T follicular helper cell (primary cell): ENCODE measurements at places on chromosomes 1 and 21.

GRCh38 chr1:25174363-25174729 lies 58.0 kb downstream of the SYF2 start:
- no peak for DNase-seq

GRCh38 chr1:155182052-155182550 lies 8.5 kb downstream of the TRIM46 start:
- no peak for DNase-seq

DNA sequence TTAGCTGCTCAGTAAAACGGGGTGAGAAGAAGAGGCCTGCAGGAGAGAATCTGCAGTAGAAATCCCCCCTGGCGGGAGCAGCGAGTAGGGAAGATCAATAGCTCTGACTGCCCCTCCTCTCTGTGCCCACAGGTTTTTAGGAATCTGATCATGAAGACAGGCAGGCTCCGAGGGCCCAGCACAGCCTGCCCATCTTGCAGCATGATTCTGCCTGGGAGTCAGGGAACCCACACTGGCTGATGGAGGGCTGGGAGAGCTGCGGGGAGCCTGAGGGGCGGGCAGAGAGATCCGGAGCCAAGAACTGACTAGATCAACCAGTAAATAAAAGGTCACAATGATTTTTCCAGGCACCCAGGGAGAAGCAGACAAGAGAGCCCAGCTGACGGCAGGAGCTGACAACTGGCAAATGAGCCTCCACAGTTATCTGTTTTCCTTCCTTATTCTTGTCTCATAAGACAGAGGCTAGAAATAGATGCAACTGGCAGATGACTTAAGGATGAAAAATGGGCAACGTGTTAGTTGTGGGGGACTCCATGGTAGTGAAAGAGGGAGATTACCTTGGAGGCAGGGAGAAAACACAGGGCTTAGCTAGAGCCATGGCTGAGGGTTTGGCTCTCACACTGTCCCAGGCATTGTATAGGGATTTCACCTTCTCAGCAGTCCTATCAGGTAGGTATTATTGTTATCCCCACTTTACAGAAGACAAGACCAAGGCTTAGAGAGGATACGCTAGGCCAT lies 116.2 kb downstream of the PLXNA2 start:
- DNase-seq: no peak

GRCh38 chr1:37410105-37410504 lies 64.3 kb upstream of the ZC3H12A start:
- DNase-seq: no peak

DNA sequence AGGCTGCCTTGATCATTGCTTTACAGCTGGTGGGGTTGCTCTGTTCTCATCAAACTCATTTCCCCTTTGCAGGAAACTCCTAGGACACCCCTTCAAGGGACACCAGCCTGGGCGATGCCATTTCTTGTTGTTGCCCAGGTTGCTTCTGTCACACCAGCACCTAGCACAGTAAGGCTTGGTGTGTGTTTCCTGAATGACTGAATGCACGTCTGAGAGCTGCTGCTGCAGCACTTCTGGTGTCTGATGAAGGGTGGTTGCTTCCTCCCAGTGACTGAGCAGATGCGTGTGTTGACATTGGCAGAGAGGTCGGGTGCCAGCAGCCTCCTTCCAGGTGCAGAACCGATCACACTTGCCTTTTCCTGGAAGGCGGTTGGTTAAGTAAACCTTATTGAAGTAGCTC lies 477.4 kb downstream of the CAMTA1 start:
- no peak for DNase-seq

- DNase-seq: no peak
Observed at GRCh38 chr1:203627851-203628200, 1.2 kb downstream of the ATP2B4 start.

- DNase-seq: no peak
Observed at GRCh38 chr1:35553851-35554250, 3.4 kb downstream of the KIAA0319L start.

GRCh38 chr1:199780948-199781670 lies 246.4 kb upstream of the NR5A2 start:
- no peak for DNase-seq

DNA sequence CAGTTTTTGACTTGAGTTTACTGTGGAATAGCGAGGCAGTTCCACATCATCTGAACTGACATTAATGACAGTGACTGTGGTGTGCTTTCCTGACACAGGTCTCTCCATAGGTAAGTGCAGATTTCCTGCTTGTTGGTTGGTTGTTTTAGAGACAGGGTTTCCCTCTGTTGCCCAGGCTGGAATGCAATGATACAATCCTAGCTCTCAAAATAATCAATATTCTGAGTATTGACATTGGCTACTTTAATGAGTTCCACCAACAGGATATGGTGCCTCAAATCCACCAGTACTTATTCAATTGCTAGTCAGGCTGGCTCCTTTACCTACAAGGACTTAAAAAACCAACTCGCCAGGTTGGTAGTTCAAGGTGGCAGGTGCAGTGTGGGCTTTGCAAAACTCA lies 63.8 kb downstream of the CLSTN1 start:
- no peak for DNase-seq

DNA sequence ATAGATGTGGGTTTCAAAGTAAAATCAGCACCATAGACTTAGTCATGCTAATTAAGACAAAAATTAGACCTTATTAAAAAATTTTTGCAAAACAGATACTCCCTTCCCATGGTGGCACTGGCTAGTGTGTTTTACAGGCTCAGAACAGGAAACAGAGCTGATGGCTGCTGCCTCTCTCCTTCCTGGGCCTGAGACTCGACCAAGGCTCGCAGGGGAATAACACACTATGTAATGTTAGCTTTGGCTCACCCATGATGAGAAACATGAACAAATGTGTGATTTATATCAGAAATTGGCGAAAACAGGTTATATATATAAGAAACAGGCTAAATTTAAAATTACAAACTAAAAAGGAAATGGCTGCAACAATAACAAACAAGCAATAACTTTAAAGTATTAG lies 50.7 kb downstream of the ERG start:
- DNase-seq: no peak

DNA sequence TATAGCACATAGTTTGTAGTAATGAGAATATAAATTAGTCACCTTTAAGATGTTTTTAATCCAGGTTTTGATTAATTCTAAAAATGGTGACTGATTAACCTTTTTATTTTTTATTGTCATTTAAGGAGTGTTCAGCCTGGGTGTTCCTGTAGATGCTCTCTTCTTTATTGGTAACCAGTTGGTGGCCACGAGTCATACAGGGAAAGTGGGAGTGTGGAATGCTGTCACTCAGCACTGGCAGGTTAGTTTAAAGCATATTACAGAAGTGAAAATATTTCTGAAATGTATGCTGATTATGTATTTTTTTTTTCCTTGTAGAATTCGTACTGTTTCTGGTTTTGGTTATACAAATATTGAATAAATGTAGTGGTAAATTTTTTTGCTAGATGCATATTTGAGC lies 28.1 kb downstream of the KCTD3 start:
- DNase-seq: no peak

- DNase-seq: no peak
Observed at GRCh38 chr1:77659879-77660593, 22.4 kb downstream of the ZZZ3 start.

DNA sequence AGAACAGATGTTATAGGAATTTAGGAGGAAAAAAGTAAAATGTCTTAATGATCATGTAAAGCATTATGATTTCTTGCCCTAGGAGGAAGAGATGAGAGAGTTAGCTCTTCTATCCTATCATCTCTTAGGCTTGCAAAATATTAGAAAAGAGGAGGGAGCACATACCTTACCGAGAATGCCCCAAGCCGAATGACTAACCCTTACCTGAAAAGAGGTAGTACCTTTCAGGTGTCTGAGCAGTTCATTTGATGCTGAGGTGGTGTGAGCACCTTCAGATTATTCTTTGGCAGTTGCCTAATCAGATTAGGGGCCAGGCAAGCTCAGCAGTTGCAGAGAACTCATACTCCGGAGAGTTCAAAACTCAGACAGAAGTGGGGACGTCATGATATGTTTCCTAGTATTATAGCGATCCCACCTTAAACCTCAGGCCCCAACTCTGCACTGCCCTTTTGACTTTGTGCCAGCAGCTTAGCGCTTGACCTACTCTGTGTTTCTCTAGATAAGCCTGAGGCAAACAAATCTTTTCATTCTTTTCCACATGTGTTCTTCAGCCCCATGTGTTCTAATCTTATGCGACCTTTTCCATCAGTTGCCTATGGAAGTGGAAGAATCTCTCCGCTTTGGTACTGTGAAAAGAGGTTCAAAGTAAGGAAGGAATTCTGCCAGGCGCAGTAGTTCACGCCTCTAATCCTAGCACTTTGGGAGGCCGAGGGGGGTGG lies 52.5 kb downstream of the ATP2B4 start:
- no peak for DNase-seq

DNA sequence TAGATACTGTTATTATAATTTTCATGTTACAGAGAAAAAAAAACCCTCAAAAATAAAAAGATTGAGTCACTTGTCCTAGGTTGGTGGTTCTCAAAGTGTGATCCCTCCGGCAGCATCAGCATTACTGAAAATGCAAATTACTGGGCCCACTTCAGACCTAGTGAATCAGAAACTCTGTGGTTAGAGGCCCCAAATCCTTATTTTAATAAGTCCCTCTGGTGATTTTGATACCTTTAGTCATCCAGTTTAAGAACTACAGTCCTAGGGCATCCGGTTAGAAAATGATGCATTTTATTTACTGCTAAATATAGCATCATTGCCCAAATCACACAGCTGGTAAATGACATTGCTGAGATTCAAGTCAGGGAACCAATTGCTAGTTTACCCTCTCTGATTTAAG lies 203.7 kb upstream of the RUNX1 start:
- no peak for DNase-seq

GRCh38 chr1:202361224-202361623 lies 12.7 kb downstream of the PPP1R12B start:
- DNase-seq: no peak

DNA sequence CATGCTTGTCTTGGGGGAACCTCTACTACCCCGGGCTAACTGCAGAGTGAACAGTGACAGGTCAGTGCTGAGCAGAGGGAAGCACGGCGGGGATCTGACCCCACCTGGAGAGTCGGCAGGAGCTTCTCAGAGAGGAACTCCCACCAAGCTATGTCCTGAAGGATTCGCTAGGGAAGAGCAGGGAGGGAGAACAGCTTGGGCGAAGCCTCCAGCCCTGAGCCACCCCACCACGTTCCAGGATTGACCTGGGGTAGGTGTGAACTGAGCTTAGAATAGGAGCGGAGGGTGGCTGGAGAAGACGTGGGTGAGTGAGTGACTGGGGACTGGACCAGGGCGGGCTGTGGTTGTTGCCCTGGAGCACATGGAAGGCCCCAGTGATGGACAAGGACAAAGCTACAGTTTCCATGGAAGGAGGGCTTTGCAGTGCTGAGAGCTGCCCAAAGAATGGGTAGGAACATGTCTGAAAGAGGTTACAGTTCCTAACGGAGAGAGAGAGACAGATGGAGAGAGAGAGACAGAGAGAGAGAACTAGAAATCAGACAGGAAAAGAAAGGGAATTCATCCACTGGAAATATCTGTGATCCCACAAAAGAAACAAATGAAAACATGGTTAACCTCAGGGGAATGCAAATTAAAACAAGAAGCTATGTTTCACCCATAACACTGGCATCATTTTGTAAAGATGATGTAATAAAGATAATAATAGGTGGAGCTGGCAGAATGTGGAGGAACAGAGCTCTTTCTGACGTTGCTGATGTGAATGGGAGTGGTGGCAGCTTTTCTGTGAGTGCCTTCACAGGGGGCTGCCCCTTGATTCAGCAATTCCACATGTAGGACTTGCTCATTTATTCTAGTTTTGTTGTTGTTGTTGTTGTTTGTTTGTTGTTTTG lies 17.2 kb downstream of the BSND start:
- DNase-seq: no peak

- DNase-seq: no peak
Observed at GRCh38 chr21:44537930-44538911, 1.8 kb downstream of the KRTAP10-1 start.

DNA sequence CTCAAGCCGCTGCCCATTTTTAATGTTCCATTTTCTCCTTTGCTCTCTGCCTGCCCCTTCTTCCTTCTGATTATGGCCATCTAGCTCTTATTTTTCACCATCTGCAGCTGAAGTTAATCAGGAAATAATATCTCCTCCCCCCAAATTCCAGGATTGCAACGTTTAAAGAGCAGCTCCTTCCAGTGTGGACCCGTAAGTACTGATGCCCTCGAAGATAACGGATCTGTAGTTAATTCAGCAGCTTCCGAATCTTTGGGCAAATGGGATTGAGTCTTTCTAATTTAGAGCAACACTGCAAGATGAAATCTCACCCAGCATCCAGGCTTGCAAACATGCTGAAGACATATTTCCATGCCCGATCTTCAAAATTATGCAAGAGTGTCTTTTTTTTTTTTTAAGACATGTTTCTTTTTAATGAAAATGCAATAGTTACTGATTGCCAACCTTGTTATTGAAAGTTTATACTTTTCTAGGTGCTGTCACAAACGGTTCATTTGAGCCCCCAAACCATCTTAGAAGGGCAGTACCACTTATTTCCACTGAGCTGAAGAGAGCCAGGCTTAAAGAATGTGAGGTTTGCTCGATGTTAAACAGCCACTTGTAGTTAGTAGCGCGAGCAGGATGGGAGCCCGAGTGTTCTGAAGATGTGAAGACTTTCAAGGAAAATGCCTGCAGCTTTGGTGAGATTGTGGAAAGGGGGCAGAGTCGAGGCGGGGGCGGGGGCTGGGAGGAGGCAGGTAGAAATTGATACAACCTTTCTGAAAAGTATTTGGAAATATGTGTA lies 10.9 kb upstream of the RCAN3 start:
- no peak for DNase-seq

DNA sequence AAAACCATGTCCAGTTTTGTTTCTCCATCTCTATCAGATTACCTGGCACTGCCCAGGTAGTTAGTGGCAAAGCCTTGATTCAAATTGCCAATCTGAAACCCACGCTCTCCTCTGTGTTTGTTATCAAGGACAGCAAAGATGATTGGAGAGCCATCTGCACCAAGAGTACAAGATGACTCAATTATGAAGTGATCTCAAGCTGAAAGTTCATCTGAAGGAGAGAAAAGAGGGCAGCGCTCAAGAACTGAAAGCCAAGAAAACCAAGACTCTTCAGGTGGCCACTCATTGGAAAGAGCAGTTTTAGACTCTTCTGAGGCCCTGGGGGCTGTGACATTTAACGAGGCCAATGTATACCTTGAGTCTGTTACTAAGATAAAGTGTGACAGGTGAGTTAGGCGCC lies 13.8 kb downstream of the RXRG start:
- no peak for DNase-seq

DNA sequence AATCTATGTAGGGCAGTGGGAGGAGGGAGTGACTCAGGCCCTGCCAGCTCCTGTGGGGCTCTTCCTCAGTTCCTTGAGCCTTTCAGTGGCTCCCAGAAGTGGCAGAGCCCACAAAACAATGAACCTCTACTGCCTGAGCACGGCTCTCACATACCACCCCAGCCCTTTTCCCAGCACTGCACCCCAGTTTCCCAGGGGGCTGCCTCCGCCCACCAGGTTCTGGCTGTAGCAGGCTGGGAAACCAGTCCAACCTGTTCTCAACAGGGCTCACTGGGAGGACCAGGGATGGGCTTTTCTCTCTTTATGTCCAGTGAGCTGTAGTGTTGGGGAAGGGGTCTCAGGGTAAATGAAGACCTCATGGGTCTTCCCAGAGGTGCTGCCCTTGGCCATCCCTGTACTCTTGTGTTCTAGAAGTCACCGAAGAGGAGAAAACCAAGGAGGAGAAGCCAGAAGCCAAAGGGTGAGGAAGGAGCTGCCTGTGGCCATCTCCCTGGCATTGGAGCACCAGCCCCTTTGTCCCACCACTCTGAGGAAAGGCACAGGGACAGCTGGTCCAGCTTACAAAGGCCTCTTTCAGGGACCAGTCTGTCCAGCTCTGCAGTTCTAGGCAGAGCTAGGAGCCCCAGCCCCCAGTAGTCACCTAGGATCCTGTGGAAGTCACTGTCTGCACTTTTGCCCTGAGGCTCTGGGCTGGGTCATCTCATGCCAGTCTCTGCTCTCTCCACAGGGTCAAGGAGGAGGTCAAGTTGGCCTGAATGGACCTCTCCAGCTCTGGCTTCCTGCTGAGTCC lies 3.5 kb downstream of the MARCKSL1 start:
- no peak for DNase-seq
